NCI-H345 (cell line): ENCODE measurements at places on chromosomes 7 and 10.
A peak's percentile ranks its signal among the peaks of the same experiment; 100 is the strongest.

DNA sequence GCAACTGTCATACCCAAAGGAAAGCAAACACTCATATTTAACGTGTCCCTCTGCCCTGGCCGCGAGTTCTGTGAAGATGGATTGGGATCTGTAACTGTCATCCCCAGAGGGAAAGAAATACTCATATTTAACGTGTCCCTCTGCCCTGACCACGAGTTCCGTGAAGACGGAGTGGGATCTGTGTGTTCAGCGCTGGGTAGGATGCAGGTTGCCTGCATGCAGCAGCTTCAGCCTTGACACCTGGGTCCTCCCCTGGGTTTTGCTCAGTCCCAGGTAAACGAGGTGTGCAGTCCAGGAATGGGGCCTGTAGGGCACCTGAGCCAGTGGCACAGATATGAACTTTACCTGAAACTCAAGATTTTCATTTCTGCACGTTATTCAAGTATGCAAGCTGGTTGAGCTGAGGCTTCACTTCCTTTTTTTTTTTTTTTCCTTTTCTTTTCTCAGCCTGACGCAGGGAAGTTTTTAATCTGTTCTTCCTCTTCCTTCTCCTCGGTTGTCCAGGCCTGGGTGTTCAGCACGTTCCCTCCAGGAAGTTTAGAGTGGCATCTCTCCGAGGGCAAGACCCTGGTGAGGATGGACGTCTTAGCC, 159.0 kb upstream of the SHH start:
- DNase-seq: no peak

- DNase-seq: no peak
Measured at GRCh38 chr10:27450225-27450624, 53.9 kb upstream of the RAB18 start.

DNA sequence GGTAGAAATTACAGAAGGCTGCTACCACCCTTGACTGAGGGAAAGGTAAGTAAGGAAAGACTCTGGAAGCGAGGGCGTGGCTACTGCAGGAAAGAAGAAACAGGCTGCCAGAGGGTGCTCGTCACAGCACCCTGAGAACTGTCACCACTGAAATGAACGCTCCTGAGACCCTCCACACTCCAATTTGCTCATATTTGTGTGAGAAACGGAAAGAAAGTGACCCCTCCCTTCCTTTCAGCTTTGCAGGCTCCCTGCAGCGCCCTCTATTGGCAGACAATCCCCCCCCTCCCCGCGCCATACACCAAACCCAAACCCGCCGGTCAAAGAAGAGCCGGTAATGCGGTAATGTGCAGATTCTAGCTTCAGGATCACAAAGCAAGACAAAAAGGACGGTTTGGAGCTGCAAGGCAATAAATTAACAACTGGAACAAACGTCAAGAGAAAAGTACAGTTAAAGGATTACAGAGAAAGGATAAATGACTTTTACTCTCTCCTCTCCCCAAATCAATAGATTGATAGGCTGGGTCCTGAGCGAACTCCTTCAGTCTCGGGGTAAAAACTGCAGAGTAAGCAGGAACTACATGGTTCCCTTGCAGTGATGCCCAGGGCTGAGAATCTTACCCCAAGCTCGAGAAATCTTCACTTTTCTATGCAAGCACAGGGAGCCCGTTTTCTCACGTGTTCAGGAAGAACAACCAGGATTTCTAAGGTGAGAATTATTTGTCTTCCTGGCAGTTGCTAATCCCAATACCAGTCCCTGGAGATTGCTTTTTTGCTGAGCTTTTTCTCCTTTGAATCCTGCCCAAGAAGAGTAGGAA, 47.6 kb downstream of the STEAP1B start:
- DNase-seq: no peak

GRCh38 chr10:80472234-80473095, 18.4 kb downstream of the TSPAN14 start:
- no peak for DNase-seq

DNA sequence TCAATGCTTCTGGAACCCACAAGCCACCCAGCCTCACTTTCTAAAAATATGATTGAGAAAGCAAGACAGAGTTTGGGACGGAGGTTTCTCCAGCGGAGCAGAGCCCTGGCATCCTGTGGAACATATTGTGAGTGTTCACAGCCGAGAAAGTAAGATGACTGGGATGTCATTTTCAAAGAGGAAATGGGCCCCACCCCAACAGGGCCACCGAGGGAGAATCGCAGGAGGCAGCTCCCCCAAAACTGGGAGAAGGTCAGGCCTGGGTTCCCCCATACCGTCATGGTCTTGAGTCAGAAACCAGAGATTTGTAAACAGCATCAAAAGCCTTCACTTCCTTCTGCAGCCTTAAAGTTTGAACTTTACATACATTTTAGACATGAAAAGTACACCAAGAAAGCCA, 560.0 kb downstream of the PTPRN2 start:
- no peak for DNase-seq

DNA sequence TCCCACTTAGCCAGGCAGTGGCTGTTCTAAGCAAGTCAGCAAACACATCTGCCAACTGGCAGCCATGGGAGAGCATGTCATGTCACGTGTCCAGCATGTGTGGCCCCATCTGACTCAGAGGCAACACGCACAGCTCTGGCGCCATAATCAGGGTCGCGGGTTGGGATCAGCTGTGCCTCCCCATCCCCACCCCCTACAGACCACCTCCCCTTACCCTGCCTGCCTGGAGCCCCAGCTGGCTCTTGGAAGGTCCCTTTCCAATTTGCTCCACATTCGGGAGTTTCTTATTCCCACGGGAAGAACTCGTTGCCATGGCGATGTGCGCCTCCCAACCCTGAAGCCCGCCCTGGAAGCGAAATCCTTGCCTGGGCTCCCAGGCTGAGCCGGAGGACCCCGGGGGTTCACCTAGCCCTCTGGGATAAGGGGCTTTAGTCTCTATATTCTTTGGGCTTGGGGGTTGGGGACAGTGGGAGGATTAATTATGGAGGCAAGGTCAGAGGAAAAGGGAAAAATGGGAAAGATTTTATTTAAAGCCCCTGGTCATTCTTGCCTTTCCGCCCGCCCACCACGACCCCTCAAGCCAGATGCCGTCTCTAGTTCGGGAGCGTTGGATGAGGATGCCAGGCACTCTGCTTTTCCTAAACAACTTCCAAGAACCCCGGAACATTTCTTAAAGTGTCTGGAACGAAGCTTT, 283.7 kb downstream of the ZEB1 start:
- DNase-seq: peak; percentile 48

DNA sequence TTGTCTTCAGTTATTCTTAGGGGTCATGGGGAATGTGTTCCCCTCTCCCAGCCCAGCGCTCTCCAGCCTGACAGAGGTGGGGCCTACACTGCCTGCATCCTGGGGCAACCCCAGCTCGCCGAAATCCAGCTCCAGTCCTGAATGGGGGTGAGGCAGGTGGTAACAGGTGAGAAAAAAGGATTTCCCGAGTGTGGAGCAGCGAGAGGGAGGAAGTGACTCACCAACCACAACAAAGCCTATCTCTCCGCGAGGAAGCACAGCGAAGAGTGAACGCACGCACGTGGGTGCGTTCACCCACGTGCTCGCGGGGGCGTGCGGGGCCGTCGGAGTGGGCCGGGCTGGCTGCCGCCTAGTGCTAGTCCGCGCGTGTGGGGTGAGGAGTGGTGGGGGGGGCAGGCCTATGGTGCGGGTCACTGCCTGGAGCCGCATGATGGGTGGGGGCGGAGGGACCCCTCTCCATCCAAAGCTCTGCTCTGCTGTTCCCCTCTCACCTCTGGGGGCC, 855 bp upstream of the PALD1 start:
- no peak for DNase-seq

DNA sequence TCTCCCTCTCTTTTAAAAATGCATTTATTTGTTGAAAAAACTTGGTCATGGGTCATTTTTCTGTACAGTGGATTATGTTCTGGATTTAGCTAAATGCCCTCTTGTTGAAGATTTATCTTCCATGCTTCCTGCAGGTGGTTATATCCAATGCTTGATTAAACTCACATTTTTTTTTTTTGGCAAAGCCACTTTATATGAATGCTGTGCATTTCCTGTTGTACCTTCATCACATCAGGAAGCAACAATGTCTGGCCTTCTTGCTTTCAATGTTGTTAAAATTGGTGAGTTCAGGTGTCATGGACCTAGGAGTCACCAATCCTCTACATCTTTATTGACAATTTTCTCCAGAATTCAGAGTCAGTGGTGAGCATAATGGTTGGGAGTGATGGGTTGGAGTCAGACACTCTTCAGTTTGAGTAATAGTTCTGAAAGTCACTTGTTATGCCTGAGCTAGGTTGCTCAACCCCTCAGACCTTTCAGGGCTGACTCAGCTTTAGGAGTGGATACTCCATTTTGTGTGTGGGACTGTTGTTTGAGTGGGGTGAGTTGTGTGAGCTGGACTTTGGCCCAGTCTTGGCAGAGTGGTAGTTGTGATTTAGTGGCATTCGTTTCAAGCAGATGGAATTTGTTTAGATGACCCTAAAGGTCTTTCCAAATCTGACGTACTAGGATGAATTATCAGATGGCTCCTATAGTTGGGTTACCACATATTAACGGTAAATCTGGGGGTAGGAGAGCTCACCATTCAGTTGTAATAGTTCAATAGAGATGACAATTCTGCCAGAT, 213.5 kb upstream of the ZNF32 start:
- DNase-seq: no peak

DNA sequence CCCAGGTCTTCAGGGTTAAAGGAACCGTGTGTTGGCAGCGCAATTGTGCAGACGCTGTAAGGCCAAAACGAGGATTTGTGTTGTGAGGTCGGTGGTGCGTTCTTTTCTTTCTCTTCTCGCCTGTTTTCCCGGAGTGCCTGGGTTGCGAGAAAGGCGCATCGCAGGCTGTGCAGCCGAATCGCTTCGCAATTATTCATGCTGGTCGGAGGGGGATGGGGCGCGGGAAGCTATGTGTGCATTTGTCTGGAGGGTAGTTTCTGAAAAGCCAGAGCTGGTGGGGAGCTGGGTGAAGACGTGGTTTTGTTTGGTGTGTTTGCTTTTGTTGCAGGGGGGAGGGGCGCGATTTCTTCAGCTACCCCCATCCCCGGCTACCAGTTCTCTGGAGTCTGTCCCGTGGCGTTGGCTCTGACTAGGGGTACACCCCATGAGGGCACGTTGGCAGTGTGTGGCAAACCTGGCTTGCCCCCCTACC, 2.1 kb downstream of the MXI1 start:
- DNase-seq: peak; percentile 29

- DNase-seq: no peak
Measured at GRCh38 chr7:33155811-33156210, 26.4 kb downstream of the BBS9 start.

DNA sequence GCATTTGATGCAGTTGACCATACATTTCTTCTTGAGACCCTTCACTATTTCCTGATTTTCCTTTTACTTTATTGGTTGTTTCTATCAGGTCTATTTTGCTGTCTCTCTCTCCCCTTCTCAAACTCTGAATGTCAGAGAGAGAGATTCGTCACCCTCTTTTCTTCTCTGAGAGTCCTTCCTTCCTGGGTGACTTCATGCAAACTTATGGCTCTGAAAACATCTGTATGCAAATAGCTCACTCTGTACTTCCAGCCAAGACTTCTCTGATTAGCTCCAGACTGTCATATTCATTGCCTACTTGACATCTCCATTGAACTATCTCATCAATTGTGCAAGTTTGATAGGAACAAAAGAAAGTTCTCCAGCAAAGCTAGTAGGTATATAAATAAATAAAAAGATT, 191.7 kb upstream of the KLF6 start:
- DNase-seq: no peak

DNA sequence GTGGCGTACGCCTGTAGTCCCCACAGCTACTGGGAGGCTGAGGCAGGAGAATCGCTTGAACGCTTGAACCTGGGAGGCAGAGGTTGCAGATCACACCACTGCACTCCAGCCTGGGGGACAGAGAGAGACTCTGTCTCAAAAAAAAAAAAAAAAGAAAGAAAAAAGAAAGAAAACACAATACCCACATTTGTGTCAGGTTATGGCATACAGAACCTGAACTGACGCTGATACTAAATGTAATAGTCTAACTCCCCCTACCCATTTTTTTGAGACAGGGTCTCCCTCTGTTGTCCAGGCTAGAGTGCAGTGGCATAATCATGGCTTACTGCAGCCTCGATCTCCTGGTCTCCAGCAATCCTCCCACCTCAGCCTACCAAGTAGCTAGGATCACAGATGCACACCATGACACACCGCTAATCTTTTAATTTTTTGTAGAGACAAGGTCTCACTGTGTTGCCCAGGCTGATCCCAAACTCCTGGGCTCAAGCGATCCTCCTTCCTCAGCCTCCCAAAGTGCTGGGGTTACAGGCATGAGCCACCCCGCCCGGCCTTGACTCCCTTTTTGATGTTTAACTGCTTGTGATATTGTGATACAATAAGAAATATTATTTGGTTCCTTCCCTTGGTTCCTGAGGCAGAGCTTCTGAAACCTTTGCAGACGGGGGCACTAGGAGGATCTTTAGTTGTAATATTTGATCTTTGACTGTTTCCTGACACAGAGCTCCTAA, 6.5 kb upstream of the MMD2 start:
- DNase-seq: no peak

DNA sequence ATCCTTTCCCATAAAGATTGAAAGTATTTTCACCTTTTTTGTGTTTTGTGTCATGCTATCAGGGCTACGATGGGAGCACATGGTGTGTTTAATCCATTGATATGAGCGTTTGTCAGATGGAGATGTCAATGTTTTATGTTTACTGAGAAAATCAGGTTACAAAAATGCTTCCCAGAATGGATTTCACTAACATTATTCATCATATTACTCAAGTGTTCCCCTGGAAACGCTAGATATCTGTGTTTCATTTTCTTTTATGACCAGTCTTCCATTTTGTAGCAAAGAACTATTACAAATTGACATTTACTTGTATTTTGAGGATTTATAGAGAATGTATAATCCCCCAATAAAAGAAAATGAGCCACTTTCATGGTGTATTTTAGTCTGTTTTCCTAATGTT, 293.5 kb upstream of the AKR1E2 start:
- DNase-seq: no peak

GRCh38 chr10:10053051-10053450, 964.6 kb upstream of the CELF2 start:
- no peak for DNase-seq

DNA sequence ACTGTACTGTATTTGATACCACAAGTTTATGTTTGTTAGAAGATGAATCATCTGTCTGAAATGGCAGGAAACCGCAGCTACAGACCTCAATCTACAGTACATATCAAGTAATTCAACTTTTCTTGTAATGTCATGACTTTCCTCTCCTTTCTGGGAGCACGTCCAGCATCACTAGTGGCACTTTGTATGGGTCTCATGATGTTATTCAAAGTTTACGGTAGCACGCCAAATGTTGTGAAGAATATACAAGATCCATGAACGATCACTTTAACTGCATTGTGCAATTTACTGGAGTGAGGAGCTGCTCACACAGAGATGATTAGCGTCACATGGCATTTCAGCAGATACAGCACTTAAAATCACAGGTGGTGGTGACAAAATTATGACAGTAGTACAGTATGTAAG, 257.8 kb upstream of the GNAI1 start:
- no peak for DNase-seq

- DNase-seq: no peak
Measured at GRCh38 chr10:6351495-6351894, 148.8 kb downstream of the PFKFB3 start.

DNA sequence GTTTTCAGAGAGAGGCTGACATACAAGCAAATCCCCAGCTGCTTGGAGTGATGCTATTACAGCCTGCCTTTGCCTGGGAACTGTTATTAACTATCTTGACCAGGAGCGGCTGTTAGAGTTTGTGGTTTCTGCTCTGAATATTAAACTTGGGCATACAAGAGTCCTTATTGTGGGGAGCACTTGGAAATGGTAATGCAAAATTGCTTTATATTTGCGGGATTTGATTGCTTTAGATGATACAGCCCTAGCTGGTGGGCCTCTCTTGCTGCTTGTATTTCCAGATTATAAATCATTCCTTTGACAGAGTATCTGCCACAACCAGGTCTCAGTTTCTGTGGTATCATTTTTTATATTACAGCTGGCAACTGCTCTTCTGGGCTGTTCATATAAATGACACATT, 101.9 kb upstream of the FAM204A start:
- no peak for DNase-seq
